Activated naive CD4-positive, alpha-beta T cell treated with Interleukin-2 at 50 U/mL for 16 hours (primary cell): ENCODE measurements at places on chromosomes 4 and X.

DNA sequence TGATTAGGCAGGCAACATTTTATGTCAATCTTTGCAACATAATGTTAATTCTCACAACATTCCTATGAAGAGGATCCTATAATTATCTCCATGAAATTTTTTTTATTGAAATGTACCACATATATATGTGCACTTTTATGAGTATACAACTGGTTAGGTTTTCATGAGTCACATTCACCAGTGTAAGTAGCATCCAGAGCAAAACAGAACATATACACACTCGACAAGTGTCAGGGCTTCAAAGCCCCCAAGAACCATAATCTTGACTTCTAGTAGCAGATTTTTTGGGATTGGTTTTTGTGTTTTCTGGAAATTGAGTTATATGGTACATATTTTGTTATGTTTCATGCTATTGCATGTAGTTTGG, 62.4 kb downstream of the ARHGAP10 start:
- DNase-seq, result no peak

DNA sequence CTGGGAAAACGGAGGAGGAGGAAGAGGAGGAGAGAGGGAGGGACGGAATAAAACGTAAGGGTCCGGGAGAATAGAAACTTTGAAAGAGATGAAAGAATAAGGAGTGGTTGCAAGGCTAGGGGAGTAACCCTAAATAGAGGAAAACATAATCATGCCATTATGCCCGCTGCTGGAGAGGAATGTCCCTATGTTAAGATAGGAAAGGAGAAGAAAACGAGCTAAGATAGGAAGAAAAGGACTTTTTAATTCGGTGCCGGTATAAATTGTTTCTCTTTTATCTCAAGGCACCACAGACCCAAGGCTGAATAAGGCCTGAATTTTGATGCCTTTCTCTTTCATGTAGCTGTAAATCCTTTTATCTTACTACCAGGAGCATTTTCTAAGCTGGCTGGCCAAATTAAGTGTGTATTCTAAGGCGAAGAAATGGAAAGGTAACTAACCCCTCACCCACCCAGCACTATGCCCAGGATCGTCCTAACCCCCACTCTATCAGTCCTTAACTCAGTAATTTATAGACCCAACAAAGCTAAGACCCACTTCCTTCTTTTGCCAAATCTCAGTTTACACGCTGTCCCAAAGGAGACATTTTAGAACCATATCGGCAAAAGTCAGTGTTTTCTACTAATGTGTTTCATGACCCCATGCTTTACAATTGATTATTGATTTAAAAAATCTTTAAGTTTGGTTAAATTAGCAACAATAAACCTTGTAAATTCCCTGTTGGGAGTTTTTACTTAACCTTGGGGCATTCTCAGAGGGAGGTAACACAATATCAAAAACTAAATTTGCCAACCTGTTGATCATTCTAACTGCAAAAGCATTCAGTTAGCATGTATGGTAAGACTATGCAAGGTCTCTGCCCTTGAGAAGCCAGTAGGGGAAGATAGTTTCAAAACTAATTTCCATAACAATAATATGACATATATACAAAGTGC, 1.1 kb upstream of the CUL4B start:
- no peak for DNase-seq

- DNase-seq, result no peak
These were observed 57.7 kb upstream of the C4orf54 start for GRCh38 chr4:99715286-99715685.

GRCh38 chr4:177087499-177087898, 222.2 kb upstream of the NEIL3 start:
- DNase-seq, result no peak
